ENCODE measurements at places on chromosomes 7 and 10. TPM values are rescaled to one million over a fixed set of nuclear protein-coding genes. Genes with fewer than 3 reads are reported as not detected.

CPVL gene
- total RNA-seq: 0.16 TPM

OR9A2 gene
- not detected for total RNA-seq

GNAT3 gene
- total RNA-seq: not detected

SFR1 gene
- total RNA-seq: 2.7 TPM

PDE6C gene
- not detected for total RNA-seq

AKR1C3 gene
- total RNA-seq: 170 TPM

SPDYE8 gene
- not detected for total RNA-seq

PILRA gene
- total RNA-seq: 0.26 TPM

CYP3A4 gene
- total RNA-seq: not detected

CDK1 gene
- 0.94 TPM for total RNA-seq

TET1 gene
- 3.0 TPM for total RNA-seq

ZPBP gene
- not detected for total RNA-seq

EN2 gene
- not detected for total RNA-seq

GPC2 gene
- 1.5 TPM for total RNA-seq

TMEM26 gene
- total RNA-seq: 2.5 TPM

CPA4 gene
- total RNA-seq: 2.7 TPM

ZNF107 gene
- 0.60 TPM for total RNA-seq

DNAH11 gene
- under 0.01 TPM for total RNA-seq

DDC gene
- total RNA-seq: not detected

PTN gene
- 38.6 TPM for total RNA-seq

CHST15 gene
- total RNA-seq: 0.63 TPM

CADPS2 gene
- 11.8 TPM for total RNA-seq

VGF gene
- total RNA-seq: not detected

OR13A1 gene
- under 0.01 TPM for total RNA-seq

EIF5AL1 gene
- total RNA-seq: 0.09 TPM

ACHE gene
- total RNA-seq: under 0.01 TPM

ADRA2A gene
- total RNA-seq: not detected

CYP2C8 gene
- total RNA-seq: under 0.01 TPM

ZNF503 gene
- 16.4 TPM for total RNA-seq

STAMBPL1 gene
- total RNA-seq: 14.5 TPM

TRPV5 gene
- total RNA-seq: not detected

NPY gene
- not detected for total RNA-seq

SP8 gene
- total RNA-seq: not detected

TMEM196 gene
- total RNA-seq: not detected
